NCI-H2227 treated with DMSO at 0.1 percent for 48 hours (cell line): ENCODE measurements at places on chromosomes 16 and 17.

GRCh38 chr16:56295739-56296527, 104.6 kb downstream of the GNAO1 start:
- DNase-seq, result no peak

GRCh38 chr17:79627184-79627765, 16.4 kb upstream of the RBFOX3 start:
- no peak for DNase-seq

DNA sequence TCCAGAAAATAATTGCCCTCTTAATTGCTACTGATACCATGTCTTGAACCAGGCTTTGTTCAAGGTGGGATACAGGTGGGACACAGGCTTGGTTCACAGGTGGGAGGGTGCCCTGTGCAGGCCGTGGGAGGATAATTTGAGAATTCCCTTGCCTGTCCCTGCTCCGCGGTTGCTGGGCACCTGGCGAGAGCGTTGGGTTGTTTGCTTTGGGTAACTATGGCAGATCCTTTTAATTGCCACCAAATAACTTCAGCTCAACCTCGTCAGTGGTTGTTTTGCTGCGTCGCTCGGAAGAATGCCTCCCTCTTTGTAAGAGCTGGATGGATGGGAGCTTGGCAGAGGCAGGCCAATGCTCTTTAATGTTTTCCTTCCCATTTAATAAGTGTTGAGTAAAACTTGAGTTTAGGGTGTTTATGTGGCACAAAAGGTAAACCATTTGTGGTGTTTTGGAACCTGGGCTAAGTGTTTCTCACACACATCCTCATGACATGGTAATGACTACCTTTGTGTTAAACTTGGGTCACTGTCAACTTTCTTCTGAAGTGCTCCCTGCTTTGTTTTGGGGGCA, 202.5 kb downstream of the MSI2 start:
- DNase-seq, result no peak

DNA sequence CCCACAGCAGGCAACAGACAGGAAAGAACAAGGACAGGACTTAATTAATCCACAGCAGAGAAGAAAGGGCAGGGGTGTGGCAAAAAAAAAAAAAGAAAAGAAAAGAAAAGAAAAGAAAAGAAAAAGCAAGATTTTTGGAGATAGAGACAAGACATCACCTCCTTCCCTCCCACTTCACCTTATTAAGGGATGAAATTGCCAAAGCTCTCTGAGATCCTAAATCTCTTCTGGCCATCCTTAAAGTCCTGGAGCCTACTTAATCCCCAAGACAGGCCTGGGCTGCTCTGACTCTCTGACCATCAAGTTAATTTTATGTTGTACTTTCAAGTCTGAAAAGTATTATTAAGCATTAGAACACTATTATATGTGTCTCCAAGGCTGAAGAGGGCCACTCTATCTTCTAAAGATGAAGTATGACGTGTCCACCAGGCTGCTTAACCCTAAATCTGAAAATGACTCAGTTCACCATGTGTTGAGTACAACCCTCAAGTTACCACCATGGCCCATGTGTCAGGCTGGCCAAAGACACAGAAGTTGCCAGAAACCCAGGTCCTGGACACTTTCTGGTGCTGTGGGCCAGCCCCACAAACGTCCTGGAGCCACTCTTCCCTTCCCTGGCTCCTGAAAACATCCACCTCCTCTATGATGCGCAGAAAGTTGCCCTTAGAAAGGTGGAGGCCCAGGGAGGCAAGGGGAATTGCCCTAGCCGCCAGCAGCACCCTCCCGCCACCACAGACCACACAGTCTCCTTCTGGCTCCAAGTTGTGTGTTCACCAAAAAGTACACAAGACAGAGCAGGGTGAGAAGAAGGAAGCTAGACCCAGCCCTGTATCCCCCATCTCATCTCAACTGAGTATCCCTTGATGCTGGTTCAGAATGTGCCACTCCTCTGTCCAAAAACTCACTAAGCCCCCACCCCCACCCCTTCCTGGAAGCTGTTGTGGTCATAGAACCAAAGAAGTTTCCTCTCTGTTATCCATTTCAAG, 2.7 kb downstream of the SOCS1 start:
- no peak for DNase-seq

DNA sequence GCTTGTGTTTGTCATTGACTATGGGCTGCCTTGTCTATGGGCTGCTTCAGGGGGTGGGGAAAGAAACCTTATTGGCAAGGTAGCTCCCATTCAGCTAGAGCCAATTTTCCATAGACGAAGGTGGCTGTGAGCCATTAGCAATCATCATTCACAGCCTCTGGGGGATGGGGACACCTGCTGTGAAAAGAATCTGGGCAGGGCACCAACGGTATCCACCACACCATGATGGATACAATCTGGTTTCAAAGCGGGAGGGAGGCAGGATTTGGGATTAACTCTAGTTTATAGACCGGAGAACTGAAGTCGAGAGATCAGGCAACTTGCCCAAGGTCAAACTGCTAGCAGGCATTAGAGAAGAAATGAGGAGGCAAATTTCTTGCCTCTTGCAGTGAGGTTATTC, 182.3 kb downstream of the SHISA9 start:
- no peak for DNase-seq

DNA sequence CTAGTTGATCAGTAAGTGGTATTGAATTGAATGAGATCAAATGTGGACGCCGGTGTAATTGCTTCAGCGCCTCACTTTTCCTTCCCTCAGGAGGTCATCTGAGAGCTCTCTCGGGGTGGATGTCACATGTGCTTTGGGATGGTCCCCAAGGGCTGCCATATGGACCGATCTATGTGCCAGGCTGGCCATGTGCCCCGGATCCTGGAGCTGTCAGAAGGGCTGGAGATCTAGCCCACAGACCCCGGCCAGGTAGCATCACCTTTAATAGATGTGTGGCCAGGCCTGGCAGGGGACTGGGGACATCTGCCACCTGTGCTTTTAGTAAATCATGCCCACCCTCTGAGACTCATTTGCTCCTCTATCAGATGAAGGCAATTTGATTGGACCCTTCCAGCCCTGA, 95.3 kb upstream of the CRHR1 start:
- DNase-seq, result no peak

GRCh38 chr17:79205688-79206205, 131.1 kb downstream of the ENGASE start:
- DNase-seq, result no peak

DNA sequence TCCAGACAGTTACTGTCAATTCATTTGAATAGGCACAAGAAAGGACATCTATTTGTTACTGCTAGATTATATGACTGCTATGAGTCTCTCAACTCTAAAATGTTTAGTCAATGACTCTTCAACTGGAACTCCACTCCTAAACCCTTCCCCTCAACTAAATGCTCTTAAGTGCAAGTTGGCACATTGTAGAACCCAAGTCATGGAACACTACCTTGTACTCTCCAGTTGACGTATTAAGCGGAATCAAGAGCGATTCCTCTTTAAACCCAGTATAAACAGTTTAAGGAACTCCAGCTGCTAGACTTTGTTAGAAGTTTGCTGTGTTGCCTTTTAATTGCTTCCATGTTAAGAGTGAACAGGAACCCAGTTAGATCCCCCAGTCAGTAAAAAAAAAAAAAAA, 44.6 kb downstream of the STH start:
- DNase-seq, result no peak

GRCh38 chr17:41393294-41393693, 4.1 kb downstream of the KRT31 start:
- no peak for DNase-seq

DNA sequence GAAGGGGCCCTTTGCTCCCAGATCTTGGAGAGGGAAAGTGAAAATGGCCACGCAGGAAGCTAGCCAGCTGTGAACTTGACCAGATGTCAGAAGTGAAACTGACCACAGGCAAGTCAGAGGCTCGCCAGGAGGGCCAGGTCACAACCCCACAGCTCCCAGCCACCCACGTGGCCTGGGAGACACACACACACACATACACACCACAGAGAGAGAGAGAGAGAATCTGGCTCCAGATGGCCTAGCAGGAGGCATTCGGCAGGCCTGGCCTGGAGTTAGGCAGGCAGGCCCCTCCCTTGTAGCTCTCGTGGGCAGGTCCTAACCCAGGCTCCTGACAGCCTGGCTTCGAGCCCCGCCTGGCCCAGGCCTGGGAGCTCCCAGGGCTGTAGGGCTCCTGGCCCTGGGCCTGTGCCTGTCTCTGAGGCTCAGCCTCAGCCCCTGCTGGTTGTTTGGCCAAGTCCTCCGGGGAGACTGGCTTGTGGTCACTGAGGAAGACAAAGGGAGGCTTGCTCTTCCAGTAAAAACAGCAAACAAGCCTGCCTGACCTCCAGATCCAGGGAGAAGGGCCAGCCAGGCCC, 20.2 kb downstream of the NGFR start:
- DNase-seq, result peak; percentile 10

DNA sequence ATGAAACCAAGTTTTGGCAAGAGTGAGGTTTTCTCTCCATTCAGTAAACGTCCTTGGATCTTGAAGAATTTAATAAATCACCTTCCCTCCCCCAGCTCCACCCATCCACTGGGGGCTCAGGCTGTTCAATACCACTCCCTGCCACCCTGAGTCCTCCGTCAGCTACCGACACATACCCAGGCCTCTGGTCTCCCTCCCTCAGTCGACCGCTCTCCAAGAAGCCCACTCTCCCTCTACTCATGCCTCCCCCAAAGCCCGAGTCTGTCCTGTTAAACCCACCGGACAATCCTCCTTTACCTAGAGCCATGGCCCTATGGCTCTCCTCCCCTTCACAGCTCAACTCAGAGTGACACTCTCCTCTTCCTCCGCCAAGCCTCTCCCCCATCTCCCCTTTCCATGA, 19.7 kb upstream of the SLC4A1 start:
- no peak for DNase-seq

DNA sequence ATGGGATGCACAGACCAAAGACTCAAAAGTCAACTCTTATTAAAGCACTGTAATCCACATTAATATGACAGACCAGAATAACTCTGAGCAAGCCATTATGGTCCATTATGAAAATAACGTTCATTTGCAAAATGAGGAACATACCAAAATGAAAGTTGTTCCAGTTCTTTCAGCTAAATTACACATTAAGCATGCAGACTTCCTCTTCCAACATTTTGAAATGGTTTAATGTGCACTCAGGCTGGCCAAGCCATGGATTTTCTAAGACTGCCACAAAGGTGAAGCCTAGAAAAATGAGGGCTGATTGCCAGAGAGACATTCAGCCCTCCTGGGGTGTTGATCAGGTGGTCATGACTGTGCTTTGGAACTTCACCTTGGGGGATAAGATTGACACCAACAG, 56.7 kb upstream of the NOG start:
- DNase-seq, result no peak

DNA sequence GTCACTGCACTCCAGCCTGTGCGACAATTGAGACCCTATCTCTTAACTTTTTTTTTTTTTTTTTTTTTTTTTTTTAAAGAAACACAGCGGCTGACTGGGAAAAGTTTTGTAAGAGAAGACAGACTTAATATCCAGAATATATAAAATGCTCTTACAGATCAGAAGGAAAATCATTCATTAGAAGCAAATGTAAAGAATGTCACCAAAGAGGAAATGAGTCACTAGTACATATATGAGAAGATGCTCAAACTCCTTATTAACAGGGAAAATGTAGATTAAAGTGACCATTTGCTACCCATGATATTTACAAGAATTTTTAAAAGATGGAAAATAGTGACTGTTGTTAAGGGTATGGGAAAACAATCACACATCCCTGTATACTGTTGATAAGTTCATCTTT, 48.9 kb downstream of the RABEP1 start:
- no peak for DNase-seq

- DNase-seq, result no peak
These were observed 27.1 kb upstream of the MGAT5B start for GRCh38 chr17:76840884-76841775.

DNA sequence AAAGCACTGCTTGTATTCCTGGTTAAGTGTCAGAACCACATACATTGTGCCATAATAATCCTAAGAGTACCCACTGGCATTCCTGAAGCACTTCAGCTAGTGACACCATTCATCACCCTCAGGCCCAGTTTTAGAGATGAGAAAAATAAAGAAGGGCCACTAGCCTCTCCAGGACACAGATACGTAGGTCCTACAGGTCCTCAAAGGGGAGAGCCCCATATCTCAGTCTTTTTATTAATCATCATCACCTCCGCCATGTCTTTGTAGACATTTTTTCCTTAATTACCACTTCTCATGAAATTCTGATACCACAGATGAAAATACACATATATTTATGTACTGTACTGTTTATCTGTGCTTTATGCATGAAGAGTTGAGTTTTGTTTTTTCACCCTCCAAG, 43.5 kb downstream of the GRB2 start:
- no peak for DNase-seq

DNA sequence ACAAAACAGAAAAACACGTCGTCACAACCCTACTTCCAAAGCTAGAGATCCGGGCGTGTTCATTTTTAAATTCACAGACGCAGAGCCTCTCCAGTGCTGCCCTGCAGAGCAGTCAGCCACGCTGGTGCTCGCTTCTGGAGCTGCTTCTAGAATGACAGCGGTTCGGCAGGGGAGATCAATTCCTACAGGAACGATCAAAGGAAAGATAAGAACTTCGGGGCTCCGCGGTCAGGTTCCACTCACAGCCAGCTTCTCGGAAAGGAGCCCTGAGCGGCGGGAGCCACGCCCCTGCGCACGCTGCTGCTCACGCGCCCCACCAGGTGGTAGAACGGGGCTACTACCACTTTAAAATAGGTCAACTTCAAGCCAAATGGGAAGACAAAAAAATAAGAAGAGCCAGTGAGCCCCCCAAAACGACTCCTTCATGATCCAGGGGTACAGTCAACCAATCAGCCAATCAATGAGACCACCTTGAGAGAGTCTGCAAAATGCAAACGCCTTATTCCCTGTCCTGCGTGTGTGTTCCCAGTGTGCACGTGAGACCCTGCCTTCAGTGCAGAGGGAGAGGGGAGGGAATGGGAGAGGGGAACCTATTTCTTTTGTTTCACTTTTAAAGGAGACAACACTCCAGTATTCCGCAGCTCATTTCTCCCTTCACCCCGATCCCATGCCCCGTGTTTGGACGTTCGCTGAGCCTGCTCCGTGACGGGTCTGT, 209.7 kb downstream of the RBFOX3 start:
- DNase-seq, result peak; percentile 89

DNA sequence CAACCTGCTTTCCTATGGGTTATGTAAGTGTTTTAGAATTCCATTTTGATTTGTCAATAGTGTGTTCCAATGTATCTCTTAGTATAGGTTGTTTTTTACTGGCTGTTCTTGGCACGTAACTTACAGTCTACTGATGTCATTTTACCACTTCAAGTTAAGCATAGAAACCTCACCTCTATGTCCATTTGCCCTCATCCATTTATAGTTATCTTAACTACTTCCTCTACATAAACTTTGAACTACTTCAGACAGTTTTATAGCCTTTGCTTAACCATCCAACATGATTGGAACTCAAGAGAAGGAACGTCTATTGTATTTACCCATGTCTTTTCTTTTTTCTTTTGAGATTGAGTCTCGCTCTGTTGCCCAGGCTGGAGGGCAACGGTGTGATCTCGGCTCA, 64.5 kb upstream of the GNG13 start:
- DNase-seq, result no peak

DNA sequence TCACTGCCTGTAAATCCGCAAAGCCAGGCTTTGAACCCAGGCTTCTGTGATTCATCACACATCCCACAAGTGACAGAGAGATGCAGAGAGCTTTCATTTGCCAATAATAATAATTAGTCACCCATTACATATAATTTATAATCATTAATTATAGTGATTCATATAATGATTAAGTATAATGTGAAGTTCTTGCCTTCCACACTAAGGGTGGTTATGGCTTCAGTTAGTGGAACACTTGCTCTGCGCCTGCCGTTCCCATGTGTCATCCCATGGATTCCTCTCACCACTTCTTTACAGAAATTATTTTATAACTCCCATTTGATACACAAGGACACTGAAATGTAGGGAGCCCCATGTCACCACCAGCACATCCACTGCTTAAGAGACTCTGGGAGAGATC, 39.8 kb upstream of the XYLT1 start:
- DNase-seq, result no peak

GRCh38 chr16:79269211-79269863, 331.2 kb downstream of the MAF start:
- no peak for DNase-seq
